Activated gamma-delta T cell (primary cell): ENCODE measurements at places on chromosomes 4 and X.

GRCh38 chr4:81195475-81195874 lies 19.5 kb downstream of the PRKG2 start:
- DNase-seq: no peak

GRCh38 chr4:27779827-27780226 lies 919.2 kb downstream of the STIM2 start:
- DNase-seq: no peak

DNA sequence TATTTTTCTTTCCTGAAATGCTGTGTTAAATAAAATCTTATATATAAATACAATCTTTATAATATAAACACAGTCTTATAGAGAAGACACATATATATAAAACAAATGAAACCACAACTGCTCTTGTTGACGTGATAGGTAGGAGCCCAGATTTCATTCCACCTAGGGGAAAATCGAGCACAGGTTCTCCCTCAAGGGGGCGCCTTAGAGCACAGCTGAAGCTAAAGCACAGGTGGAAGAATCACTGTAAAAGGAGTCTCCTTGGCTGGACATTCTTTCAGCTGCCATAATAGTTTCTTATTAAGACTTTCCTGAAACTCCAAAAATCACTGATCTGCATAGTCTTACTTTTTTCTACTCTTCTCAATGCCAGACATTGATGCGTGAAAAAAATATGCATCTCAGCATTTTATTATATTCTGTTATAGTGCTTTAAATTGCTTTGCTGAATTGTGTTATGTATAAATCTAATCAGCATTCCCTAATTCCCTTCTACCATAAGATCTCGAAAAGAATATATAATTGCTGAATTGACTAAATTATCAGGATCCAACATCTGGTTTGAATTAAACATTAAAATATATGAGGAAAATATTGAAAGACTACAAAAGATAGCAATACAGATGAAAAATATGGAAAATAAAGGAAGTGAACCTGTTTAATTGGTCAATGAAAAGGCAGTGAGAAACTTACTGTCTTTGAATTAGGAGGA lies 25.5 kb upstream of the RXFP1 start:
- no peak for DNase-seq

DNA sequence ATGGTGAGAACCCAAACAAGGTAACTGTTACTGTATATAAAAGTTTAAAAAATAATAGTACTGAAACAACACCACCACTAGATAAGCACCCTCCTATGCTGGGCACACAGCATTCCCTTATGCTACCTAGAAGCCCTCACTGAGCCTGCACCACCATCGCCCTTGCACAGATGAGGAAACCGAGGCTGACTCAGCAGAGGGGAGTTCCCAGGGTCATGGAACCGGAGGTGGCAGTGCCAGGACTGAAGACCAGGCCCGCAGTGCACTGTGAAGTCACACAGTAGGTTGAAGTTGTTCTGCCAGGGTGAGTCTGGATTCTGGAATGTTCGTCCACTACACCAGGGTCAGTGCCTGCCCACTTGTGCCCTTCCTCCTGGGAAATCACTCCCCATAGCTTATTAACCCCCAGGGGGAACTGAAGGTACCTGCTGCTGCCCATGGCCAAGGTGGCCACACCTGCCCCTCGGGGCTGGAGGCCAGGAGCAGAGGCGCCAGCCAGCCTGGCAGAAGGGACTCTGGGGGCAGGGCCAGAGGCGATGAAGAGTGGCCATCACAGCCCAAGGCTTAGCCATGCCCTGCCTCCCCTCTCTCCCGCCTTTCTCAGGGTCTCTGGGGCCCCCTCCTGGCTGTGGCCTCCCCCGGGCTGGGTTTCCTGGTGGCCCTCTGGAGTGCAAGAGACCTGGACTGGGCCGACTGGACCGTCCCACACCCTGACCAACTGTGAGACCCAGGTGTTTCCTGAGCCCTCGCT lies 15.1 kb upstream of the ABLIM2 start:
- no peak for DNase-seq

DNA sequence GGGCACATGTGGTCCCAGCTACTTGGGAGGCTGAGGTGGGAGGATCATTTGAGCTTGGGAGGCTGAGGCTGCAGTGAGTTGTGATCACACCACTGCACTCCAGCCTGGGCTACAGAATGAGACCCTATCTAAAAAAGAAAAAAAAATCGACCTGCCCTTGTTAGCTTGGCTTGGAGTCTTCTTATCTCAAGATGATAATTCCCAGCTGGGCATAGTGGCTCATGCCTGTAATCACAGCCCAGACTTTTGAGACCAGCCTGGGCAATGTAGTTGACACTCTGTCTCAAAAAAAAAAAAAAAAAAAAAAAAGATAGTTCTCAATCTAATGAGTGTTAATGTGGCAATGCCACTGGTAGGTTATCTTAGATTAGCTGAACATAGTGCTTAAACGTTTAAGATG lies 41.0 kb downstream of the QRFPR start:
- no peak for DNase-seq

GRCh38 chr4:156977435-156978160 lies 6.0 kb upstream of the PDGFC start:
- no peak for DNase-seq

DNA sequence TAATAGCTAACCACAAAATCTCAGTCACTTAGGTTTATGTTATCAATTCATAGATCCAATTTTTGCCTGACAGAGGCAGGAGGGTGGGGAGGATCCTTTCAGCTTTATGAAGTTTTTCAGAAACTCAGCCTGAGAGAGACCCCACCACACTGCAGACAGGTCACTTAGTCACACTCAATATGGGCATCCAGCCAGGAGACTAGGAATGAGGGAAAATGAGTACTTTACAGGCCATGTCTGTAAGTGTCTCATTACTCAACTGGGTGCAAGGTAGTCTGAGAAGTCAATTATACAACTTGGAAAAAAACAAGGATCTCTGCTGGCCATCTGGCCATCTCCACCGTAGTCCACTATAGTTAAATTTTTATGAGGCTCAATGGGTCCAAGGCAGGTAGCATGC lies 365.9 kb downstream of the INPP4B start:
- DNase-seq: no peak

DNA sequence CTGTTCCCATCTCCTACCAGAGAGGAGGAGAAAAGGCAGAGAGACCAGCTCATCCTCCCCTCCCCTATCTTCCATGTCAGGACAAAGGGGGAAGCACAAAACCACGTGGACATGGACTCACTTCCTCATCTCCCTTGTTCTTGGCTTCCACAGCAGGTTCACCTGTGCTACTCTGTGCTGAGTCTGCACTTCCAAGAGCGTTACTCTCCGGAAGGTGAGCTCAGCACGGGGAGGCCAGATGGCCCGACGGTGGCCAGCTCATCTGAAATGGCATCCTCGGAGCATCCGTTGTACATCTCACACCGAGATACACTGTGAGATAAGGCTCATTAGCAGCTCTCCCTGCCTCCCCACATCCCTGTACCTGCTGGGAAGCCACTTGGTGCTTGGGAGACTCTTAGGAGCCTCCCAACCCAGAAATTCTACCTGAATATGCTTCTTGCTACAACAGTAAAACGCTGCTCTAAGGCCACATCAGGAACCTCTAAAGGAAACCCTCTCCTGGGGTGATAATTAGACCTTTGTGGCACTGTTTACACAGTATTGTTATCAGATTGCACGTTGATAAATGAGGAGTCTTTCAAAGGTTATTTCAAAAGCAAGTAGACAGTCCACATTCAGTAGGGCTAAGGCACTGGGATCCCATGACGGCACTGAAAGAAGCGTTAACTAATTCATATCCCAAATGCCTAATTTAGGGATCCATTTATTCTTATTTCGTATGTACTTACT lies 19.4 kb downstream of the LGI2 start:
- DNase-seq: no peak

GRCh38 chr4:27270435-27270834 lies 409.8 kb downstream of the STIM2 start:
- DNase-seq: no peak

- DNase-seq: no peak
These were observed 22.6 kb downstream of the RNF212 start for GRCh38 chr4:1090465-1091440.

GRCh38 chr4:137674066-137674465 lies 141.8 kb upstream of the PCDH18 start:
- DNase-seq: no peak

DNA sequence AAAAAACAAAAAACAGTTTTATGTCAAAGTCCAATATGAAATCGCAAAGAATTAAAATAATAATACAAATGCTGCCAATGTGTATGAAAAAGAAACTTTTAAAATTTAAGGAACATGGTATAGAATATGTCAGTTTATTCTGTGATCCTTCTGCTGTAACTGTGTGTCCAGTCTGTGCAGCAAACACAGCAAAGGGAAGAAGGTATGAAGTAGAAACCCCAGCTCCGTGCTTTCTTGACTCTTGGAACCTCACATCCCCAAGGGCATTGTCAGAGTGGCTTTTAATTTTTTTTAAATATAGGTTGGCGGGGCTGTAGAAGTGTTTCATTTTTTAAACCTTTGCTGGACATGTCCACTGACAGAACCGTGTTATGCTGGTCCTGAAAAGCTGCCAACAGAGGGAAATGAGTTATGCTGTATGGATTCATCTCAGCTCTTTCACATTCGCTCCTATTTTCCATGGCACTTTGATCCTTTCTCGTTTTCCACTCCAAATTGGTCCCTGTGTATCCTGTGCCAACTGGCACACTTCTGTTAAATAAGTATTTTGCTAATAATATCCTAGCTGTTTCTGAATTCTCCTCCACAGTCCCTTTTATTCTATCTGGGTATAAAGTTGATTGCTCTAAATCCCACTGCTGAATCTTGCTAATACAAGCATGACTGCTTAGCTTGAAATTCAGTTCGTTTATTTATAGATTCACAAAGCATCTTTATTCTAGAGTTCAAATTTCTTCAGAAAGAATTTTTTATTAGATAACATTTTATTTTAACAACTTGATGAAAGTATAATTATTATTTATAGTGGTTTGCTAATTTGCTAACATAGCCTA lies 127.0 kb upstream of the DDIT4L start:
- no peak for DNase-seq
